Coronary artery (tissue), 2 donors: ENCODE measurements at places on chromosomes 6 and 20.
A peak's percentile ranks its signal among the peaks of the same experiment; 100 is the strongest.

DNA sequence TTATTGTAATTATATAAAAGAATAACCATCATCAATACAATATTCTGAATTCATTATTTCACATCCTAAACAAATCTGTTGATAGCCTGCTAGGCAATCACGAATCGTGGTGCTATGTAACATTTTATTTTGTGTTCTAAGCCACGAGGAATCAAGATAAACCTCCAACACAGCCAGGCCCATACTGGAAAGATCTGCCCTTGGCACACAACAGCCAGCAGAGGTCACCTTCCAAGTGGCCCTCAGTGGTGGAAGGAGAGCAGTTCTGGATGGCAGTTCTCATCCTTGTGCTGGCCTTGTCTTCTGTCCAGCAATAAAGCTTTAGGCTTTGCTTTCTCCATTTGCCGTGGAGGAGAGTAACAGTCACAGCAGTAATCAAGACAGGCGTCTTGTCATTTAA lies 13.2 kb downstream of the ZNF831 start:
- DNase-seq, result no peak

GRCh38 chr6:138555421-138555988 lies 56.2 kb upstream of the NHSL1 start:
- DNase-seq, result no peak

DNA sequence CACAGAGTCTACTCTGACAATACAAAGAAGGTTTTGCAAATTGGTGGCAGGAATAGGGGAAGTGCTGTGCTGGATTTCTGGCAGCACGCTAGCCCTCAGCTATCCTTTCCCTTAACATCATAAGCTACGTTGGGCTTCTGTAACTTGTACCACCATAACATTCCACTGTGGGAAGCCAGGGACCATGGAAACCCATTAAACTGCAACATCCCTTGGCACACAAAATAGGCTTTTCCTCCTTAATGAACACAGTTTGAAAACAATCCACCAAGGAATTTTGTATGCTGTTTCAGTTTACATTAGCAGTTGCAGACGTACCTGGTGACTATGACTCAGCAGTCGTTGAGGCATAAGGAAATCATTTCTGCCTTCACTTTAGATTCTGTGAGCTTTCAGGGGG lies 203.9 kb upstream of the RAB32 start:
- DNase-seq, result no peak

- DNase-seq, result no peak
Measured at GRCh38 chr6:79699606-79700005, 68.5 kb downstream of the SH3BGRL2 start.

- DNase-seq, result no peak
Measured at GRCh38 chr20:44848254-44849015, 37.1 kb upstream of the YWHAB start.

DNA sequence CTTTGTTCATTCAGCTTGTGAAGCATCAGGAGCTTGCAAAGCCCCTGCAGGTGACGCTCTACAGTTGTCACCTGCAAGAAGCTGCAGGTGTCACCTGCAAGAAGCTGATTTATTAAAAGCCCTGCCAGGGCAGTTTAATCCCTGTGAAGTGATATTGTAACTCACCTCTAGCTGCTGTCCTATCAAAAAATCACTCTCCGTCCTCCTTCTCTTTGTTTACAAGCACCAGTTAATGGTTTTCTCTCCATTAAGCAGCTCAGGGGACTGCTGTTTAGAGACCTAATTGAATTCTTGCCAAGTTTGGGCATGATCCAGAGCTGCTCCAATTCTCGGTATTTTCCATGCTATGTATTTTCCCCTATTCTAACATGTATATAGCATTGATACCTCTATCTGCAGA lies 345.9 kb downstream of the ARHGAP18 start:
- no peak for DNase-seq

GRCh38 chr20:49694450-49695071 lies 19.1 kb downstream of the B4GALT5 start:
- DNase-seq, result peak; percentile 22

GRCh38 chr6:133208183-133208755 lies 32.9 kb upstream of the EYA4 start:
- no peak for DNase-seq

DNA sequence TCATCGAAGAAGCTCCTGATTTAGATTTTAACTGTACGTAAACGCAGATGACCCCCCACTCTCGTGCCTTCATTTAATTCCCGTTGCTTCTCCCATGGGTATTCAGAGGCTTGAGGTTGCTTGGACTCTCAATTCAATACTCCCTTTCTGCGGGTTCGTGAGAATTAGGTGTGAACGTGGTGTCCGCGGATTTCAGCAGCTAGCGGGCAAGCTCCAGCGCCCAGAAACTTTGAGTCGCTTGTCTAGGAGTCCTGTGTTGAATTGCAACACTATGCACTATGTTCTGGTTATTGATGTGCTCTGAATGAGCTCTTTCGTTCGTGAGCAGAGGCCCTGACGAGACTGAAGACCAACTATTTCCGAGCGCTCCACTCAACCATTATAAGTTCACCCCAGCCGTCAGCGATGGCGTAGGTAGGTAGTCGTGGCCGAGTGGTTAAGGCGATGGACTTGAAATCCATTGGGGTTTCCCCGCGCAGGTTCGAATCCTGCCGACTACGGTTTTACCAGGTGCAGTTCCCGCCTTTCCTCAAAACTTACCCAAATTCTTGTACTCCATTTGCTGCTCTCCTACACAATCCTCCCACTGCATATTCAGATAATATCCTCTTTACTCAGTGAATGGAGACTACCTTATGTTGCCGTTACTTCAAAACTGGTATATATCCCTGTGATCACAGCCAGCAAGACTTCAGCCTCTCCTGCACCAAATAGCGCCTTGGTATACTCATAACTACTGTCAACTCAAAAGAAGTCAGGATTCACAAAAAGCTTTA lies 72.6 kb upstream of the ZNF184 start:
- no peak for DNase-seq

- no peak for DNase-seq
Measured at GRCh38 chr20:35902545-35902941, 51.8 kb downstream of the SCAND1 start.

DNA sequence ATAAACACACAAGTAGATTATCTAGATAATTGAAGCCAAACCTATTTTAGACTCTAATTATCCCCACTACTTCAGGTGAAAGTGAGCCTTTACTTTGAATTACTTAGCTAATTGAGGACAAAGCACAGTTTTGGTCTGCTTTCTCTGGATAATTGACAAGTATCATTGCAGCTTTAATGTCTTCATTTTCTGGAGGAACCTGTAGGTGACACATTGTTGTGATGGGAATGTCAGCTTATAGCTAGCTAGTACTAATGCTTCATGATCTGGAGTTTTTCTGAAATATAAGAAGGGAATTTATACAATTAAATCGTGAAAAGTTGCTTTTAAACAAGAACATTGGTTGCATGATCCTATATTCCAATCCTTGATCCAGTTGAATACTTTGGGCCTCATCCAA lies 319.3 kb upstream of the CITED2 start:
- no peak for DNase-seq

- no peak for DNase-seq
Measured at GRCh38 chr20:49580813-49581174, 12.9 kb upstream of the PTGIS start.

- DNase-seq, result no peak
Measured at GRCh38 chr6:227812-228338, 64.4 kb upstream of the DUSP22 start.

DNA sequence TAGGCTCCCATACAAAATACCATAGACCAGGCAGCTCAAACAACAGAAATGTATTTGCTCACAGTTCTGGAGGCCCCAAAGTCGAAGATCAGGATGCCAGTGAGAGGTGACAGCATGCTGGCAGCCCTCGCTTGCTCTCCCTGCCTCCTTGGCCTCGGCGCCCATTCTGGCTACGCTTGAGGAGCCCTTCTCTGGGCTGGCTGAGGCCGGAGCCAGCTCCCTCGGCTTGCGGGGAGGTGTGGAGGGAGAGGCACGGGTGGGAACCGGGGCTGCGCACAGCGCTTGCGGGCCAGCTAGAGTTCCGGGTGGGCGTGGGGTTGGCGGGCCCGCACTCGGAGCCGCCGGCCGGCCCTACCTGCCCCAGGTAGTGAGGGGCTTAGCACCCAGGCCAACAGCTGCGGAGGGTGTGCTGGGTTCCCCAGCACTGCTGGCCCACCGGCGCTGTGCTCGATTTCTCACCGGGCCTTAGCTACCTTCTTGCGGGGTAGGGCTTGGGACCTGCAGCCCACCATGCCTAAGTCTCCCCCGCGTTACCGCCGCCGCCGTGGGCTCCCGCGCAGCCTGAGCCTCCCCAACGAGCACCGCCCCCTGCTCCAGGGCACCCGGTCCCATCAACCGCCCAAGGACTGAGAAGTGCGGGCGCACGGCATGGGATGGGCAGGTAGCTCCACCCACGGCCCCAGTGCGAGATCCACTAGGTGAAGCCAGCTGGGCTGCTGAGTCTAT lies 32.6 kb upstream of the SERPINB9 start:
- DNase-seq, result peak; percentile 24

DNA sequence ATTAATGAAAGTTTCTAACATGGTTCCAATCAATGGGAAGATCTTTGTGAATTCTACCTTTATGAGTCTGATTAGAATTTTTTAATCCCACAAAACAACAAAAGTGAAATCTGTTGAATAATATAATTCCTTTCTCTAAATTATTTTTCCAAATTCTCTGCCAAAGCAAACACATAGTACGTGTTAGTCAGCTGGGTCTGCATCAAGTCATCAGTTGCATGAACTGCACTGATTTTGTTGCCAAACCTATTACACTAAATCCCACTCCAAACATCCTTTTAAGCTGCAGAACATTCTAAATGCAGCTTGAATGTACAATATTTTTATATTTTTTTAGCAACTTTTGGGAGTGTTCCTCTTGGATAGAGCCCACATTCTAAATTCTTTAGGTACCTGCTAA lies 199.0 kb upstream of the HSF2 start:
- no peak for DNase-seq

- no peak for DNase-seq
Measured at GRCh38 chr20:37479925-37480691, 40.9 kb upstream of the NNAT start.

DNA sequence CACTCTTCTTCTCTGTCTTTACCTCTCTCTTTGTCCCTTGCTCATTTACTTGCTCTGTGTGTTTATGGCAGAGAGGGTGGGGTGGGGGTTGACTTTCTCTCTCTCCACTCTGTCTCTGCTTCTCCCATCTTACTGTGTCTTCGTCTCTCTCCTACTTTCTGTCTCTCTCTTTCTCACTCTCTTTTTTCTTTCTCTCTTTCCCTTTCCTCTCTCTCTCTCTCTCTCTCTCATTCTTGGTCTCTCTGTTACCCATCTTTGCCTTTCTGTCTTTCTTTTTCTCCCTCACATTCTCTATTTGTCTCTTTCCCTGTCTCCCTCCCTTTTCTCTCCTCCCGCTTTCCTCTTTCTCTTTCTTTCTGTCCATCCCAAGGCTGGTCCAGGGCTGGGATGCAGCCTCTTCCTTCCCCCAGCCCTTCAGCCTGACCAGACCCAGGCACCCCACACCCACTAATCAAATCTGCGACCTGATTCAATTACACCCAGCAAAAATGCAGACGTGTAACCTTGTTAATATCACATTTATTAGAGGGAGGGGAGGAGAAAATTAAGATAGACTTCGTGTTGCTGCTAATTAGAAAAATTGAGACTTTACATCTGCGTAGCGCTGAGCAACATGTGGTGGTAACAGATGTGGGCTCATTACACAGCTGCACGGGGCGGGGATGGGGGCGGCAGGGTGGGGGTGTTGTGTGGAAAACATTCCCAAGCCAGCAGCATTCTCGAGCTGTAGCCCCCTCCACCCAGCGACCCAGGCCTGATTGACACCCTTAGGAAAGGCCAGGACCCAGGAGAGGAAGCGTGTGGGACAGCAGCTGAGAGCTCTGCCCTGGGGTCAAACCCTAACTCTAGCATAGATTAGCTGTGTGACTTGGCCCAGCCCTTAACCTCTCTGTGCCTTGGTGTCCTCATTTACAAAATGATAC lies 124.9 kb upstream of the MAFB start:
- DNase-seq, result peak; percentile 31

DNA sequence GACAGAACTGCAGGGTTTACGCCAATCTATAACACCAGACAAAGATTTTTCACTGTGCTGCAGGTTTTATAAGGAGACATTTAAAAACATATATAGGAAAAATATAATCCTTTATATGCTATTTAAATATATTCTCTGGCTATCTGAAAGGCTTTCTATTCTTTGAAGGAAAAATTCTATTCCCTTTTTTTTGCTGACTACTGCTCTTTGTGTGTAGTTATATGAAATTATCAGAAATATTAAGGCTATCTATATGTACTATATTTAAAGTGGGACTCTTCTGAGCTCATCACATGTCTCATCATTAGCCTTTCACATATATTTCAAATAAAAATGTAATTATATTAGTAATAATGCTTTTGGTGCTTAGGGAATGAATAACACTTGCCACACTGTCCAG lies 930.7 kb downstream of the EYS start:
- DNase-seq, result no peak

GRCh38 chr6:163193326-163193725 lies 221.2 kb upstream of the QKI start:
- DNase-seq, result no peak

DNA sequence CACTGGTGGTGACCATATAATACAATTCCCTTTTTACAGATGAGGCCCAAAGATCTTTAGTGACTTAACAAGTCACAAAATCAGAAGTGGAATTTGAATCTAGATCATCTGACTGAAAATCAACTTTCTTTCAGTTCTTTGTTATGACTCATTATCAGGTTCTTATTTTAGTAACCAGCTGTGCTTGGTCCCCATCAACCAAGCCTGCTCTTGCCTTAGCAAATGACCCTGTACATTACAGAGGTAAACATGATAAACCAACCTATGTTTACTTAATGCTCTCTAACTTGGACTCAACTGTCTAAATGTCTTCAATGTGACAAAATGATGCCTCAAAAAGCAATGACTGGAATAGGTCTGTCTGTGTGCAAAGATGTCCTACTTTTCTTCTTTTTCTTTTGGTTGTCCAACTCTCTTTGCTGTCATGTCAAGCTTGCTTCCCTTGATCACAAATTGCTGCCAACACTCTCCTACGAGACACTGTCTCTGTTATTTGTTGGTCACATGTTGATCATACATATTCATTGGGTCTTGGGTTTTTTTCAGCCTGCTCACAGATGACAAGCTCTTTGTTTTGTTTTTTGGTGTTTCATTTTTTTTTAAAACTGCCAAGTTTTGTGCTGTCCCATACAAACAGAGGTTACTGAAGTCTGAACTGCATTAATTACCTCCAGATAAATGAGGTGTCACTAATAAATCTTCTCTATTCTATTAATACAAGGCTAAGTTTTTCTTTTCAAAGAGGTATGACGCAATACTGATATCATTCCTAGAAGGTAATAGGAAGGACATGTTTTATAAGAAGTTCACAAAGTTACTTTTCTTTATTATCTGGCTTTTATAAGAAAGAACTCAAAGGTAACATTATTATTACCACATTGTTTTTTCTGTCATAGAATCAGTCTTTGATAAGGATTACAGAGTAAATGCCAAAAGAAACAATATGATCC lies 62.2 kb upstream of the PLN start:
- no peak for DNase-seq

- no peak for DNase-seq
Measured at GRCh38 chr6:111686249-111686931, 80.7 kb upstream of the TRAF3IP2 start.

DNA sequence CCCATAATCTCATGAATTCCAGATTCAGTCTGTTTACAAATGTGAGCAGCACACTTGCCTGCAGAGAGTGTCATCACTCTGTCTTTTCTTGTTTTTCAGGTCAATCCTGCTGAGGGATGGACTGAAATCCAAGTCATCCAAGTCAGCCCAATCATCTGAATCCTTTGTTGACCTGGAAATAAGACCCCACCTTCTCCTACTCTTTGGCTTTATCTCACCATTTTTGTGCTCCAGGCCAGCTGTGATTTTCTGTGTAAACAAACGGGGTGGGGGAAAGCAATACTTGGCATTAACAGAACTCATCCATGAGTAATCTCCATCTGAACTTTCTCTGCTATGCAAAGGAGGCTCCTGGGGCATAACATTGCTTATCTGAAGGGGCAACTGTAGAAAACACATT lies 16.9 kb upstream of the GSTA4 start:
- no peak for DNase-seq
